ENCODE measurements at places on chromosomes 6 and 20.

GRCh38 chr6:111874025-111874415 is 768 bp upstream of the FYN start:
- no peak for DNase-seq

GRCh38 chr6:135114355-135115145 is 59.9 kb upstream of the HBS1L start:
- peak; percentile 73 for DNase-seq

- no peak for DNase-seq
These were observed 493.8 kb downstream of the UTRN start for GRCh38 chr6:144778773-144779492.

GRCh38 chr6:15763837-15764236 is 101.0 kb upstream of the DTNBP1 start:
- DNase-seq: no peak

DNA sequence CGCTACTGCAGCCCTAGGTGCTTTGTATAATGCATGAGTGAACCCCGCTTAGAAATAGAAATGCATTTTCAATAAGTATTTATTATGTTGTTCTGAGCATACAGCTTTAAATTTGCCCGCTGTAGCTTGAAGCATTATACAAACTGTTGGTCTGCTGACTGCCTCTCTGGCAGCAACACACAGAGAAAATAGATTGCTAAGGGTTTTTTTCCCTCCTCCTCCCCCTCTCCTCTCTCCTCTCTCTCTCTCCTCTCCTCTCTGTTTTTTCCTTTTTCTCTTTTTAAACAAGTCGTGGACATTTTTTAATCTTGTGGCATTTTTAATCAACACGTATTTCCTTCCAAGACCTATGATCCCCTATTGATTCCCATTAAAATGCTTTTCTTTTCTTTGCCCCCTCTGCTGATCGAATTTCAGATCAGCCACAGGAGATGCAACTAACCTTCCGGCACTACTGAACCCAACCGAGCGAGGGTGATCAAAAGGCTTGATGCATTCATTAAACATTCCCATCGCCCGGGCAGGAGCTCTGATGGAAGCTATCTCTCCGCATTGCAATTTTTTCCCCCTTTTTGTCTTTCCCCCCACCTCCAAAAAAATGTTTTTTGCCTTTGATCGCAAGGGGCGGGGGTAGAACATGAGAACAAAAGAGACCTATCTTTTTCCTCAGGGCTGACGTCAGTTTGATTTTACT is 90.7 kb upstream of the ARID1B start:
- DNase-seq: peak; percentile 62

GRCh38 chr6:16756660-16757255 is 4.5 kb downstream of the ATXN1 start:
- no peak for DNase-seq

DNA sequence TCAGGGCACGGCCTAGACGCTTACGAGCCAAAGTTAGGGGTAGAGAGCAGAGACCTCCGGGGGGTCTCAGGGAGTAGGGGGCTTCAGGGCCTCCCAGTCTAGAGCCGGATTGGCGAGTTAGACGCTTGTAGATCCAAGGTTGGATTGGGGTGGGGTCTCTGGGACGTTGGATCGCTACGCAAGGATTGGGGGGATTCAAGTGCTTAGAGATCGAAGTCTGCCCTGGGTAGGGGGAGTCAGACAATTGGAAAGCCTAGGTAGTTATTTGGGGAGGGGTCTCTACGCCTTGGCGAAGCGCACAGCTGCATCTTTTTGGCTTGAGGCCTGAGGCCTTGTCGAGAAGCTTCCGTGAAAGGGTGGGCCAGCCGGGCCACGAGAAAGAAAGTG is 469 bp downstream of the STX16 start:
- no peak for DNase-seq

DNA sequence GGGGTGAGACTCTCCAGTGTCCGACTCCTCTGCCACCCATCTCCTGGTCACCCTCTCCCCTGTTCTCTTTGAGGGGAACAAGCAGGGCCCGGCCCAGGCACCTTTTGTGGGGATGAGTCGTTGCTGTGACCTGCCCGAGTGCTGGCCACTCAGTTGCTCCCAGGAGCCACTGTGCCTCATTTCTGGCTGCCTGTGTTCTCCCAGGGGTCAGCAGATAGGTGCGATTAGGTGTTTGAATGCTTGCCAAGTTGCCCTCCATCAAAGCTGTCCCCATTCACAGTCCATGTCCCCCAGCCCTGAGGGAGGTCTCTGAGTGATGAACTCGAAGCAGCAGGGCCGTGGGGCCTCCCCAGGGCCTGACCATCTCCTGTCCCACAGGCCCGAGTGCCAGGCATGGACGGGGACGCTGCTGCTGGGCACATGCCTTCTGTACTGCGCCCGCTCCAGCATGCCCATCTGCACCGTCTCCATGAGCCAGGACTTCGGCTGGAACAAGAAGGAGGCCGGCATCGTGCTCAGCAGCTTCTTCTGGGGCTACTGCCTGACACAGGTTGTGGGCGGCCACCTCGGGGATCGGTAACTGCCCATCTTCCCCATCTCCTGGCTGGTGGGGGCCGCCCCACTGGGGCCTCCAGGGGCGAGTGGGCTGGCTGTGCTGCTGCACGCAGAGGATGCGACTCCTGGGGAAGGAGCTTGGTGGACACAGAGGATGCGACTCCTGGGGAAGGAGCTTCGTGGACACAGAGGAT is 4.1 kb downstream of the SLC17A9 start:
- no peak for DNase-seq

GRCh38 chr20:10402938-10403608 is 30.9 kb downstream of the MKKS start:
- no peak for DNase-seq

GRCh38 chr20:32582659-32583580 is 2.2 kb downstream of the NOL4L start:
- no peak for DNase-seq

DNA sequence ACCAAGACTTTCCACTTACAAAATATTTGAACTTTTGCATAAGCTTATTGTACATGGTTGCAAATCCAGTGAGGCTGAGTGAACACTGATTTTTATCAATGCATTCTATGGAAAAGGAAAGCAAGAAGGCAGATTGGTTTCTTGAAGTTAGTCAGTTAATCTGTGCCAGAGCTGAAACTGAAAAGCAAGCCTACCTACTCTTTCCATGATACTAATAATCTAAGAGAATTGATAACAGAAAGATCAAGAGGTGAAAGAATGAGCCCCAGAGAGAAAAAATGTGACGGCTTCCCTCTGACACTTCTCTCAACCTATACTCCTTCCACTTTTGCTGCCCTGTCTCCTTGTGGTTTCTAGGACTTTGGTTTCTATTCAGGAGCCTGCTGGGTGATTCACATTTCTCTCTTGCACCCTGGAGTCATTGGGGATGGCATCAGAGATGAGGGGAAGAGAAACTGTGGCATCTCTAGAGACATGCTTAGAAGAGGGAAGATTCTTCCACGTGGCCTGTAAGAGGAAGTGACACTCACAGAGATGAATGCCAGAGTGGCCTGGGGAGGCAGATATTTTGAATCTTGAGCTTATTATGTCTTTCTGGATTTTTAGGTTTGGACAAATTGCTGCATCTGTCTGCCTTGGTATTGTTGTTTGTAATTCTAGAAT is 158.6 kb upstream of the RIMS1 start:
- DNase-seq: no peak

- peak; percentile 30 for DNase-seq
These were observed 154.7 kb downstream of the SYCP2 start for GRCh38 chr20:59778615-59779200.

- DNase-seq: no peak
These were observed 22.6 kb upstream of the HLA-A start for GRCh38 chr6:29919506-29920445.

DNA sequence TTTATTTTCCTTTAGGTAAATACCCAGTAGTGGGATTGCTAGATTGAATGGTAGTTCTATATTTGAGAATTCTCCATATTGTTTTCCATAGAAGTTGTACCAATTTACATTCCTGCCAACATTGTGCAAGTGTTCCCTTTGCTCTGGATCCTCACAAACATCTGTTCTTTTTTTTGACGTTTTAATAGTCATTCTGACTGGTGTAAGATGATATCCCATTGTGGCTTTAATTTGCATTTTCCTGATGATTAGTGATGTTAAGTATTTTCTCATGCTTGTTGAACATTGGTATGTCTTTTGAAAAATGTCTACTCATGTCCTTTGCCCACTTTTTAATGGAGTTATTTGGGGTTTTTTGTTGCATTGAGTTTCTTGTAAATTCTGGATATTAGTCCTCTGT is 85.6 kb downstream of the UBE3D start:
- DNase-seq: no peak

DNA sequence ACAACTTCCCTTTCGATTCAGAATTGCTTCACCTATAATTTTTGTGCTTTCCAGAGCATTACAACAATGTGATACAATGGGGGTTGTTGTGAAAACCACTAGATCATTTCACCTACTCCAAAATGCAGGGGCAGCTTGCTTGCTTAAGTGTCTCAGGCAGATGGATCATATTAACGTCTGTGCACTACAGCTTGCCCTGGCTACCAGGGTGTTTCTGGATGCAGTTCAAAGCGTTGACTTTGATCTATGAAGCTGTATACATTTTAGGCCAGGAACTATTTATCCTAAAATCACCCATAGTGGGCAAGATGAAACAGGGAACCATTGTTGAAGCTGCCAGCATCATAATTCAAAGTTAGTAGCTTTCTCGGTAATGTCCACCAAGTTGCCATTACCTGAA is 339.5 kb upstream of the HSF2 start:
- no peak for DNase-seq

DNA sequence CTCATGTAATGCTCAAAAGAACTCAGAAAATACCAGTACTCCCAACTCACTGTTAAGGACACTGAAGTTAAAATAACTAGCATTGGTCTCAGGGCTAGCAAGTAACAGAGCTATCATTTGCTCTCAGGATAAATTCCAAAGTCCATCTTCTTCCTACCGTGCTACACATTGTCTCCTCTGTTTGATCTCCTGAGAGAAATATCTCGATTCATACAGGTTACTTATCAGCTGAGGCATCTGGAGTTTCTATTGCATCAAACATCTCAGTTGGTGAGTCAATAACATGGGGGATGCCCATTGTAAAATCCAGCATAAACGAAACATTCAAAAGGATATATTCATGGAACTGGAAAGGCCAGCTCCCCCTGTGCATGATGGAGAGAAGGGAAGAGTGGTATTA is 147.4 kb downstream of the BACH2 start:
- DNase-seq: no peak

Data from stimulated activated effector memory CD8-positive, alpha-beta T cell treated with anti-CD3 and anti-CD28 coated beads, Interleukin-12 subunit alpha, Interleukin-12 subunit beta, amount 100 ng/mL, for 72 hours (primary cell).